ENCODE measurements at places on chromosomes 6 and 20.

DNA sequence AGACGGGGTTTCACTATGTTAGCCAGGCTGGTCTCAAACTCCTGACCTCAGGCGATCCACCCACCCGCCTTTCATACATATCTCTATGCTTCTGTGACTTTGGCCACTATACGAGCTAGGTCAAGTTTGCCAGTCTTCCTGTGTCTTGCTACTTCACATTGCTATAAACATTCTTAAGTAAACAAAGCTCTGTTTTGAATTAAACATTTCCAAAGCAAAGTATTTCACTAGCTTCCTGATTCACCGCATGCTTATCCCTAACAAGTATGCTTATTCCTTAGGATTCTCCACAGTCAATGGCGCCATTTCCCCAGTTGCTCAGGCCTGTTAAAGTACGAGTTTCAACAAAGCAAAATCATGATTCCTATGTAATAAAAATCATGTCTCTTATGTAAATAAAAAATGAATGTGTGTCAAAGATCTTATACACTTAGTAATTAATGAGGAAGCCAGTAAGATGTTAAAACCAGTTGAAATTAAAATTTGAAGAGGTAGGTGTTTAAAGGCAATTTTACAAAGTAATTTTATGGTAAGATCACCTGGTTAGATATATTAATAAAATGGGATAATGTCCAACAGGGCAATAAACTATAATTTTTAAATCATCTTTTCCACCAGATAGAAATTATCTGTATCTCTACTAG, 88.5 kb downstream of the PRKN start:
- no peak for DNase-seq

- no peak for DNase-seq
These were observed 37.3 kb downstream of the SH3BGRL2 start for GRCh38 chr6:79668381-79668780.

- no peak for DNase-seq
These were observed 34.4 kb downstream of the EDN3 start for GRCh38 chr20:59334651-59335300.

DNA sequence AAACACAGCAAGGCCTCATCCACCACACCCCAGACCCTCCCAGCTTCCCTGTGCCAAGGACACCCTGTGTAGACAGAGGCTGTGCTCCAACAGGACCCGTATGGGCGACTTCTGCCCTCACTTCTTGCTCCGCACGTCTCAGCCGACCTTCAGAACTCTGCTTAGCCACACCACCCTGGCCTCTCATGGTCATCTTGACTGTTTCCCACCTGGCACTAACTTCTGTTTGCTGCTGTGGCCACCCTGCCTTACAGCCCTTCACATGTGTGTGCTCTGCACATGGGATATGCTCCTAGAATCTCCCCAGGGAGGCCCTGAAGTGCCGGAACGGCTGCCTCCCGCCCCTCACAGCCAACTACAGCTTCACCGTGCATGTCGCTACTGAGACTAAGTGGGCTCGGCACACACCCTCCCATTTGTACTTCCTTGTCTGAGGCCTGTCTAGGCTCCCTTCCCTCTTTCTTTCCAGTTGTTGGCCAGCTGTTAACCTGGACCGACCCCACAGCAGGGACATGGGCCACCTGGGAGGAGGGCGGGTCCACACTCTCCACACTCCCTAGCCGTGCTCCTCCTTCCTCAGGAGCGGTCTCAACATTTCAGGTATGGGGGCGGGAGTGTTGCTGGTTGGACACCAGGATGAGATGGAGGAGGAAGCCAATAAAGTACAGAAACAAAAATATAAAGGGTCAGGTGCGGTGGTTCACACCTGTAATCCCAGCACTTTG, 69.6 kb downstream of the PYGB start:
- no peak for DNase-seq

DNA sequence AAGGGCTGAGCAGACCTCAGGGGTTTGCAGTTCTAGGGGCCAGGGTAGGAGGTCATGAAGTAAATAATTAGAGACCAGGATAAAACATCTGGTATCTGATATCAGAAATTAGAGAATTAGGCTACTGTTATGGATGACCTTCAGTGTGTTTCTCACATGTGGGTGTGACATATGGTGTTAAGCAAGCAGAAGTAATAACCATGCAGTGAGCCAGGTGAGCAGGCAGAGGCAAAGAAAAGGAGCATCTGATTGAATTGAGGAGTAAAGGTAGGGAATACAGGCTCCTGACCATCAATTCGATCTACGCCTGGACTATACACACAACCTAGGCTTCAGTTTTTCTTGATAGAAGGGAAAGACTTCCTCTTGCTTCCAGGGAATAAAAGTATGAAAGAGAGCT, 34.7 kb upstream of the MAP3K7 start:
- no peak for DNase-seq

DNA sequence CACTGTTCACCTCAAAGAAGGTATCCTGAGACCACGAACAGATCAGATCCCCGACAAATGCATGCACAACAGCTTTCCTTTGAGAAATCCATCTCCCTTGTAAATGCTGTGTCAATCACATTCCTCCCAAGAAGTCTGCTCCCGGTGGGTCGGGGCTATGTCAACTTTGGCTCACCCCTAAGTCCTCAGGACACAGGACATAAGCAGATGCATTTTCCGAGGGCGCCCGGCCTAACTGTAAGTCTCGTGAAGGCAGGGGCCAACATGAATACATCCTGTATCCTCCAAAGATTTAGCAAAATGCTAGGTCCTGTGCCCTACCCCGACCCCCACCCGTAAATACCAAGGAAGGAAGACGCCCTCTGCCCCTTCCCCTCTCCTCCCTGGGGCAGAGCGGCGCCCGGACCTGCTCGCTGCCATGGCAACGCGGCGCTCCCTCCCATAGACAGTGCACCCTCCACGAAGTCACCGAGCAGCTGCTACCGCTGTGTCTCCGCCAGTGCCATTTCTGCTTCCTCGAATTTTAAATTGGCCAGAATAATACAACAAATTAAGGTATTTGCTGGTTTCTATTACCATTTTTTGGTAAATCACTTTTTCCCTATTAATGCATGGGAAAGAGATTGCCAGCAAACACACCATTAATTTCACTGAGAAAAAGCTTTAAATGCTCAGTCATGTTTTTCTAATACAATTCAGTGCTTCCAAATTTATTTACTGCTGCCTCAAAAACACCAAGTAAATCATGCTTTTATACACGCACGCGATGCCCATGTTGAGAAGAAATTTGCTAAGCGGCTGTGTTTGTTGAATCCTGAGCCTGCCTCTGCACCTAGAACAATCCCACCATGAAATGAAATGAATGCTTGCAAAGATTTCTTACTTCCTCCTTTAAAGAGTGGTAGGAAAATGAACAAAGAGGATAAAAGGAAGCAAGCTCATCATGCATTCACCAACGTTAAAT, 100.6 kb downstream of the PCSK2 start:
- peak; percentile 3 for DNase-seq

GRCh38 chr6:41049955-41050354, 3.0 kb upstream of the APOBEC2 start:
- DNase-seq, result no peak
